ENCODE measurements at places on chromosomes 5 and 9.

GRCh38 chr5:58040846-58041245, 419.0 kb downstream of the PLK2 start:
- no peak for DNase-seq

DNA sequence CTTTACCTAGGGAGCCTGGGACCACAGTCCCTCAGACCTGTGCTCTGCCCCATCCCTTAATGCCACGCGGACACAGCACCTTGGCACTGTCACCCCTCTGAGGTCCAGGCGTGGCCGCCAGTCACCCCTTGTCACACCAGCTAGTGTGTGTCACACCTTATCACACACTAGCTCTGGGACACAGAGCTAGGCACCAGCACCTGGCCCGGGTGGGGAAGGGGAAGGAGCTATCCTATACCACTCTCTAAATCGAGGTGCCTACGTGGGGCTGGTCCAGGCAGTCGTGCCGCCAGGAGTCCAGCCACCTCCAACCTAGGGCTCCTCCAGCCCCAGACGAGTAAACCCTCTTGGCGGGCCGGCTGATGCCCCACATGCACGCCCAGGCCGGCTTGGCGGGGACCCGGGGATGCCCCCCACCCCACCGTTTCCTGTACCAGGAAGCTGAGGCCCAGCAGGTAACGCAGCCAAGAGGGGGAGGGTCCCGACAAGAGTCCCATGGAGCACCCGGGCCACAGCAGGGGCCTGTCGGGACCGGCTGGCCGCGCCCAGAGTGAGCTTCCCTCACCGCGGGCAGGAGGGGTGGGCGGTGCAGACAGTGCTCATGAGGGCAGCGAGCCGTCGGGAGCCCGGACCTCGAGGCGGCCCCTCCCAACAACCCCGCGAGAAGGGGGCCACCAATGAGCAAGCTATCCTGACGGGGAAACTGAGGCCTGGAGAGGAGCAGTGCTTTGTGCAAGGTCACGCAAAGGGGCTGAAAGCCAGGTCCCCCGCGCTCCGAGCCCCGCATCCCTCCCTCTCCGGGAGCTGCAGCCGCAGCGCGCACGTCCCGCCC, 550 bp downstream of the CORO2A start:
- DNase-seq = no peak

- no peak for DNase-seq
Observed at GRCh38 chr5:136703706-136704105, 338.4 kb upstream of the TRPC7 start.

GRCh38 chr5:6705088-6705487, 8.1 kb upstream of the TENT4A start:
- DNase-seq = no peak

DNA sequence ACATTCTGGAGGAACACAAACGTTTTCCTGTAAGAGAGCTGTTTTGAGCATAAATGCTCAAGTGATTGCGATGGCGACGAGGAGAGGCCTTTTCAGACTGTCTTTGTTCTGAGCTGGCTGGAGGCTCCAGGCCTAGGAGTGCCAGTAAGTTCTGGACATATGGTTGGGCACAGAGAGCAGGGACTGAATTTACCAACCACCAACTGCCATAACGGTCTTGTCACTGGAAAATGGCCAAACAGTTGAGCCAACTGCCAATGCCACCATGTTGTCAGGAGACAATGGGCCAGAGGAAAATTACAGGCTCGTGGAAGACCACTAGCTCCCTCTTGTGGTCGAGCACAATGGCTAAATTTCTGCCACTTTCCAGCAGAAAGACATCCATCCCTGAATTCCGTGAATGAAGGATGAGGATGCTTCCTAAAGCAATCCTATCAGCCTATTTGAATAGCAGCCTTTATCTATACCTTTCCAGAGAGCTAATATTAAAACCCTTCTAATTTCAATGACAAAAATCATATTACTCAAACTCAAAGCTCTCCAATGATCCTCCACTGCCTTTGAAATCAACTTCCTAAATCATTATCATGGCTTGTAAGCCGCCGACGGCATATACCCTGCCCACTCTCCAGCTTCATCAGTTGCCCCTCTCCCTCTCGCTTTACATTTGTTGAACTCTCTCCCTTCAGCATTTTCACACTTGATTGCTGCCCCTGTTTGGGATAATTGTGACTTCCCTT, 66.9 kb upstream of the GLIS3 start:
- peak; percentile 71 for DNase-seq

- no peak for DNase-seq
Observed at GRCh38 chr5:65926893-65927292, 518 bp downstream of the ERBIN start.

DNA sequence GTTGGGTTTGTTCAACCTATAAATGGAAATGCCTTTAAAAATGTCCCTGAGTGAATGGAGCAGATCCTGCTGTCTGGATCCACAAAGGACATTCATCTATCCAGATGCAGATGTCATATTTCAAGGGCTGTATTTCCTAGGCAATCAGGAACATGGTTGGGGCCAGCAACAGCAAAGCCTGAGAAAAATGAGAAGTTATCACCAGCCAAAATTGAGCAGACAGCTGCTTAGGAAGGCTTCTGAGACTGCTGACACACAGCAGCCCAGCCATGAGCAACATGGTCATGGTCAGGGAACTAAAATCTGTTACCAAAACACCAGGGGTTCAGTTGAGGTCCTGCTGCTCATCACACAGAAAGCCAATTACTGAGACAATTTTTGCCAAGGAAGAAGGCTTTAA, 9.2 kb upstream of the IL7R start:
- no peak for DNase-seq

GRCh38 chr9:38047301-38048251, 21.5 kb downstream of the SHB start:
- DNase-seq = peak; percentile 18

DNA sequence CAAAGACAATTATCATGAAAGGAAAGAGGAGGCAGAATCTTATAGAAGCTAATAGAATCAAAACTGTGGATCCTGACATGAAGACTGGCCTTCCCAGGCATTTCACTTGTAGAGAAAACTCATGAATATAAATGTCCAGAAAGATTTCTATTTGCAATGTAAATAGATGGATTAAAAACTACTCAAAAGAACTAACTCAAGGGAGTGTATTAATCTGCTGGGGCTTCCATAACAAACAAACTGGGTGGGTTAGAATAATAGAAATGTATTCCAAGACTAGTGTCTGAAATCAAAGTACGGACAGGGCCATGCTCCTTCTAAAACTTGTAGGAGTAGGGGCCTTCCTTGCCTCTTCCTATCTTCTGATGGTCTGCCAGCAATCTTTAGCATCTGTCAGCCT, 267.4 kb downstream of the ADAMTSL1 start:
- no peak for DNase-seq

- peak; percentile 3 for DNase-seq
Observed at GRCh38 chr9:87080512-87081264, 133.4 kb upstream of the GAS1 start.

- no peak for DNase-seq
Observed at GRCh38 chr5:56479126-56479525, 246.0 kb upstream of the ANKRD55 start.

DNA sequence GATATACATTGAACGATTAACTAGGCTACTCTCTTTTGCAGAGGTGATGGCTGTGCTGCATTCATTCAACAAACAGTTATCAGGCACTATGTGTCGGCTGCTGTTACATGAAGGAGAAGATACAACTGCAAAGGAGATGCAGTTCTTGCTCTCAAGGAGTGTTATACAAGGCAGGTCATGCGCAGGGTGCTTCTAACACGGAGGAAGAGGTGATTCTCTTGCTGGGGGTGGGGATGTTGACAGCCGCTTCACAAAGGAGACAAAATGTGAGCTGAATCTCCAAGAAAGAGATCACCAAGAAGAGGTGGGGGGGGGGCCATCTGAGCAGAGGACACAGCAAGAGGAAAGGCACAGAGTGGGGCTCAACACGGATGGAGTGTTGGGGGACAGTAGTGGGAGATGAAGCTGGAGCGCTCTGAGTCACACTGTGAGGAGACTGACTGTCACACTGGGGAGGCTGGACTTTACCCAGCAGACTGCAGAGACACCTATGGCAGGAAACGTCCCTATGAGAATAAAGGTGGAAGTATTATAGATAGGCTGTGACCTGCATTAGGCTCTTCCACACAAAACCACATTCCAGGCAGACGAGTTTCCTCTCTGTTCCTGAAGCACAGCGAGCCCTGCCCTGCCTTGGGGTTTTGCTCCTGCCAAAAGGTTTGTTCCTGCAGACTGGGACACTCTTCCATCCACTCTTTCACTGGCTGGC, 20.9 kb downstream of the NDUFA8 start:
- DNase-seq = no peak

- DNase-seq = no peak
Observed at GRCh38 chr9:127884976-127885490, 7.6 kb upstream of the AK1 start.

GRCh38 chr5:74028406-74028805, 402.4 kb downstream of the ARHGEF28 start:
- DNase-seq = no peak

DNA sequence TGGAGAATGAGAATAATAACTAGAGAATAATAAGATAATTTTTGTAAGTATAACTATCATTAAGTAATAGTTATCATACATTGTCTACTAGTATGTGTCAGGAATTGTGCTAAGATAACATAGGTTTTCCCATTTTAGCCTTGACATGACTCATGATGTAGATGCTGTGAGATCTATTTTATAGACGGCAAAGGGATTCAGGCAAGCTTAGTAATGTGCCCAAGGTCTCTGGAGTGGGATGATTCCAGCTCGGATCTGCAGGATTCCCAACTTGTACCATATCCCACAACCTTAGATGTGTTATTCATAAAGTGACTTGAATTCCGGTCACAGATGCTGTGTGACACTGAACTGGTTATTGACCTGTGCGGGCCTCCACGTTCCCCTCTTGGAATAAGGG, 51.5 kb downstream of the IL31RA start:
- no peak for DNase-seq

- DNase-seq = no peak
Observed at GRCh38 chr9:28502189-28502588, 928.9 kb upstream of the C9orf72 start.

- no peak for DNase-seq
Observed at GRCh38 chr5:138752951-138753793, at the start of gene CTNNA1. Gene CTNNA1 (plus strand): TSS chr5:138753425. CDS start chr5:138781925, 28,500 bp downstream.

- DNase-seq = no peak
Observed at GRCh38 chr5:1179383-1179715, 22.0 kb upstream of the SLC6A19 start.

- DNase-seq = peak; percentile 88
Observed at GRCh38 chr5:126274076-126274762, 149.0 kb upstream of the GRAMD2B start.

DNA sequence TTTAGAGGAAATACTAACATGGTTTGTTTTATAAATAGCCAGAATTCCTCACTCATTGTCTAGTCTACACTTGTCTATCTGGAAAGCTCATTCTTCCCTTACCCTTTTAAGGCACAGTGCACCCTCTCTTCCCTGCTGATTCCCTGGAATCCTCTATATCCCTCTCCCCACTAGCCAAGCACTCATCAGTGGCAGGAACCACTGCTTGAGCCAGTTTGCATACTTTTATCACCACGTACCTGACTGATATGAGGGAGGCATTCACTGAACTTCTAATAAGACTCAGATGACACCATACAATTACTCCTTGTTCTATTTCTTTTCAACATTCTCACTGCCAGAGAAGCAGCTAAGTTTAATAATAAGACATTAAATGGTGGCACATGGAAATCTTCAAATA, 134.9 kb downstream of the EFNA5 start:
- DNase-seq = no peak

DNA sequence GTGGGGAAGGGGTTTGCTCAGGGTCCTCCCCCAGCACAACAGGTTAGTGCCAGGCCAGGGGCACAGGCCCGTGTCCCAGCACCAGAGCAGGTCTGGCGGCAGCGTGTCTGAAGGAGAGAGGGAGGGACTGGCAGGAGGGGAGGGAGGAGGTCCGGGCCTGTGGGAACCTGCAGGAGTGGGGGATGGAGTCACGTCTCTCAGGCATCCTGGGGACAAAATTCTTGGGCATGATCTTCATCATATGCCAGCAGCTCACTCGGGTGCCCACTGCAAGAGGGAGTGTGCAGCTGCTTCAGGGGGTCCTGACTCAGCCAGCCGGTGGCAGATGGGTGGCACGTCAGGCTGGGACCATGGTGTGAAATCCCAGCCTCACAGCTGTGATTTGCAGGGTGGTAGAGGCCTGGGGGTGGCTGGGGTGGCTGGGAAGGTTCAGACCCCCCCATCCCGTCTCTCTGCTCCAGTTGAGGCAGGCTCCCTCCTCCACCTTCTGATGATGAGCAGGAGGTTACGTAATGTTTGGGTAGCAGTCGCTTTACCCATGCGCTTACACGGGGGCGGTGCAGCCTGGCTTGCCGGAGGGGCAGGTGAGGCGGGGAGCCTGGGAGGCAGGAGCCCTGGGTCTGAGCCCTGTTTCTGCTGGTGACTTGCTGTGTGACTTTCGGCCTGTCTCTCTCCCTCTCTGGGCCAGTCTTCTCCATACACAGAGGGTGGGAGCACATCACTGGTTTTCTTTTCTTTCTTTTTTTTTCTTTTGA, 40.5 kb downstream of the NCS1 start:
- DNase-seq = peak; percentile 100

DNA sequence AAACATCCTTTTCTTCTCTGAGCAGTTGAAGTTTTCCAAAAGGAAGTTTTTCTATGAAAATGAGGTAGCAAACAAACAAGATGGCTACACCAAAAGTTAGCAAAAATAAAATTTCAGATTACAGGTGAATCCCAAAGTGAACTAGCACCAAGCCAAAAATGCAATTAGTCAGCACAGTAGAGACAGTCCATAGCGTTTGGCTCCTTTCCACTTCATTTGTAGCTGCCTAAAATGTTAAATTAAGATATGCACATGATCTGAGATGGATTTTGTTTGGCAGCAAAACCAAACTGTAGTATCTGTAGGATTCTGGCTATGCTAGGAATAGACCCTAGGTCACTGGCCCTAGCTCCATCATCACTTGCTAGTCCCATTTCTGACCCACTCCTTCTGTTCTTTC, 45.7 kb upstream of the SHOC1 start:
- DNase-seq = no peak

DNA sequence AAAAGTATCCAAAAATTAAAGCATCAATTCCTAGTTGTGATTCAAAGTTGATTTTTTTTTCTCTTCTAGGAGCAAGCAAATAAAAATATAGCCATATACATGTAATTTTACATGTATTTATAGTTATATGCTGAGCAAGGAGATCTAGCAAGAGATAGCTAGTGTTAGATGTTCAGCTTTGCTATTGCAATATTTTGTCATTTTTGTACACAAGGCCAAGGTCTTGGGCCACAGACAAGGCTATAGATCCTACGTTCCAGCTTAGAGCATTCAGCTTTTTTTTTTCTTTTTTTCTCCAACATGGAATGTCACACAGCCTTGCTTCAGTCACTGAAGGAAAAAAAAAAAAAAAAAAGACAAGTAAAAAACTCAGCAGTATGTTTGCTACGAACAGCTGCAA, 36.8 kb downstream of the HMGCR start:
- no peak for DNase-seq

GRCh38 chr5:98474782-98475181, 298.7 kb upstream of the RGMB start:
- DNase-seq = no peak

- no peak for DNase-seq
Observed at GRCh38 chr9:132984202-132985070, 5.9 kb downstream of the GFI1B start.

DNA sequence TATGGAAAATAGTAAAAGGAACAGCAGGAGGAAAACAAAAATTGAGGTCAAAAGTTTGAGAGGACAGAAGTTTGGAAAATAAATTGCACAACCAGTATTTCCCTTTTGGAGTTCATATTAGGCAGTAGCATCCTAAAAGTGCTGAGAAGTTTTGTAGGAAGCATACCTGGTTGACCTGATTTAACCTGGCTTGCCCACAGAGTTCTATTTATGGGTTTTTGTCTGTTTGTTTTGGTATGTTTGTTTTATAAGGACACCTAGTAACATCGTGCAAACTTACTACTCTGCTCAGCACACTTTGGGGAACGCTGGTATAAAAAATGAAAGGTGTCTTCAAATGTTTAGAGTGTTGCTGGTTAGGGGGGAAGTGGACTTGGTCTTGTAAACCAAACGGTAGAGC, 15.1 kb downstream of the ADRB2 start:
- DNase-seq = no peak

Measured in NCI-H2171 treated with DMSO at 0.1 percent for 48 hours (cell line).